Stimulated activated CD8-positive, alpha-beta memory T cell treated with anti-CD3 and anti-CD28 coated beads, Interleukin-15, amount 100 ng/mL, for 4 hours (primary cell): ENCODE measurements at places on chromosomes 1 and 21.

- DNase-seq, result no peak
These were observed 1069.6 kb upstream of the B3GALT2 start for GRCh38 chr1:194256010-194256409.

DNA sequence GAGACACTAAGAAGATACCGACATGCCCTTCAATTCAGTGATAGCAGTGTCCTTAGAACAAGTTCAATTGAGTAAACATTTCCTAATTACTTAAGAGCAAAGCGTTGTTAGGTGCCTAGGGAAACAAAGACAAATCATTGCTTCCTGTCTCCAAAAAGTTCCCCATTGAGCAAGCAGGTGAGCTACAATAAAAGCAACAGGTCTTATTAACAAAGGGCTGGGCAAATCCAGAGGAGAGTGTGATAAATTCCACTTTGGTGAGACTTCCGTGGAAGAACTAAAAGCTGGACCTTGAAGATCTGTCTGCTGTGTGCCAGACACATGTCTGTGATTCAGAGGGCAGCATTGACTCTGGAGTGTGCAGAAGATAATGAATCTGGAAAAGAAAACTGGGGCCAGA lies 1.9 kb upstream of the TUT4 start:
- no peak for DNase-seq

GRCh38 chr21:46195595-46196195 lies 11.4 kb upstream of the SPATC1L start:
- DNase-seq, result no peak

DNA sequence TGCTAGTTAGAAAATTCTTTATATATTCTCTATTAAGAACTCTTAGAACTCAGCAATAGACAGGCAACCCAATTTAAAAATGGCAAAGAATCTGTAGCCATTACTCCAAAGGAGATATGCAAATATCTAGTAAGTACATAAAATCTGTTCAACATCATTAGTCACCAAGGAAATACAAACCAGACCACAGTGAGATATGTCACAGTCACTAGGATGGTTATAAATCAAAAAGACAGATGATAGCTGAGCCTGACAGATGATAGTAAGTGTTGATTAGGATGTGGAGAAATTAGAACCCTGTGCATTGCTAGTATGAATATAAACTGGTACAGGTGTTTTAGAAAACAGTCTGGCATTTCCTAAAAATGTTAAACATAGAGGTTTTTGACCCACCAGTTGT lies 26.6 kb downstream of the SRSF11 start:
- no peak for DNase-seq

DNA sequence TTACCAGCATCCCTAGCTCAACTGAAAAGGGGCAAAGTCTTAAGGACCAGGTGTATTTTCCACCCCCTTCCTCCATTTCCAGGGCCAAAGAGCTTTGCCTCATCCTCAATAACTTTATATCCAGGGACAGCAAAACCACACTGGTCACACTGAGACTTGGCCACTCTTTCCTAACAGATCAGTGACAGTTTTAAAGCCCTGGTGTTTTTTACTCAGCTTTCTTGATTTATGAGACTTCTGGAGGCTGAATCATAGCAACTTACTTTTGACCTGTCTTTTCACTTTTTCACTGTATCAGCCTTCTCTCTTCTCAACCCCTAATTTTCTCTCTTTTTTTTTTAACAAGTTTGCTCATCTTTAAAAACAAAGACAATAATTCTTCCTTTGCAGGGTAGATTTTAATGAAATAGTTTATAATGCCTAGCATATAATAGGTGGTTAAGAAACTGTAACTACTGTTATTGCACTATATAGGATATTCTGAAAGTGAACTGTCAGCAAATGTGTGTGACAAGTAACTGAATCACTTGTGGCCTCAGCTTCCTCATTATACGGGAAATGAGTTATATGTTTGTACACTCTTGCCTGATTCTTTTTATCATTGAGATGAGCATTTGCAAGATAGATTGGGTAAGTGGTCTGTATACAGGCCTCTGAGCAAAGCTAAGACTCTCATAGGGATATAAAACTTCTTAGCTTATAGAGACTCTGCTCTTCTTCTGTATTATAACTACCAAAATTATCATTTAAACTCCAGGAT lies 19.7 kb upstream of the DYNLT5 start:
- no peak for DNase-seq
